ENCODE measurements at places on chromosomes 16 and 17.

DNA sequence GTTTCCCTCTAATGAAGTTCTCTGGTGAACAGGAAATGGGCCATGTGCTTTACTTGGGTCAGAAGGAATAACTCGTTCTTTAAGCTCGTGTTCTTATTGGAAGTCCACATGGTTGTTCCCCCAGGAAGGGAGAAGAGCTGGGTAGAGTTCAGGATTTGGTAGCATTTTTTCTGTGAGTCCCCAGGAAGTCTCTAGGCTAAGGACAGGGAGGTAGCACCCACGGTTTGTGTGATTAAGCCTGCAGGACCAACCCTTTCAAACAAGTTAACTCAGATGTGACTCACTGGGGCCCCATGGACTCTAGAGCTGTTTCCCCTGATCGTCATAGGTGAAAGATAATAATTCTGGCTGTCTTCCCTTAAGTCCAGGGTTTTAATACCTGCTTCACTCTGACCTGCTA lies 16.4 kb downstream of the SAP30BP start:
- DNase-seq = no peak

GRCh38 chr17:12830777-12831247 lies 41.5 kb downstream of the ARHGAP44 start:
- no peak for DNase-seq

GRCh38 chr16:71425746-71426068 lies 16.1 kb downstream of the TLE7 start:
- DNase-seq = no peak

DNA sequence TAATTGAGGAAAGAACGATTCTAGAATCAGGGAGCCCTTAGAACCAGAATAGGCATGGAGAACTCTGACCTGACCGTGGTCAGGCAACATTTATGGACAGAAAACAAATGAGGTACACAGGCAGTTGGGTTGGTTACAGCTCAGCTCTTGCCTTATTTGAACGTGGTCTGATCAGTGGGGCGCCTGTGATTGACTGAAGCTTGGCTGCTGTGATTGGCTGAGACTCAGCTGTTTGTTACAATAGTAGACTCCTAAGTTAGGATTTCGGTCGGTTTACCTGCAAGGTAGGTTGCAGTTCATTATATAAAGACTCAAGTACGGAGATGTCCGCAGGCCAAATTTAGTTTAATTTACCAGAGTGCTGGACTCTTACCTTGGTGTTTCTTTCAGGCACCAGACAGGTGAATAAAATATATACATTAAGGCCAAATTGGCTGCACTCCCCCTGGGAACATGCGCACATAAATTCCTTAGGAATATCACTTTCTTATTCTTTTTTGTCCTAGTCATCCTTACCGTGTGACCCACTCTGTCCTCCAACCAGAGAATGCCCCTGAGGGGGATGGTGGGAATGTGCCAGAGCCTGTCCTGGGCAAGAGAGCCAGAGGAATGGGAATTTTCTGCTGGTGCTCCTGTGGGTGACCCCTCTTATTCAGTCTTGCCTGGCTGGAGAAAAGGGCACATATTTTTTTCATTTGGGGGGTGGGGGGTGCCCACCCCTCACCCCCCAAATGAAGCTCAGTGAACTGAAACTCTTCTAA lies 7.5 kb upstream of the CSNK2A2 start:
- DNase-seq = no peak

GRCh38 chr17:81934098-81934757 lies 2.9 kb downstream of the PYCR1 start:
- DNase-seq = no peak

DNA sequence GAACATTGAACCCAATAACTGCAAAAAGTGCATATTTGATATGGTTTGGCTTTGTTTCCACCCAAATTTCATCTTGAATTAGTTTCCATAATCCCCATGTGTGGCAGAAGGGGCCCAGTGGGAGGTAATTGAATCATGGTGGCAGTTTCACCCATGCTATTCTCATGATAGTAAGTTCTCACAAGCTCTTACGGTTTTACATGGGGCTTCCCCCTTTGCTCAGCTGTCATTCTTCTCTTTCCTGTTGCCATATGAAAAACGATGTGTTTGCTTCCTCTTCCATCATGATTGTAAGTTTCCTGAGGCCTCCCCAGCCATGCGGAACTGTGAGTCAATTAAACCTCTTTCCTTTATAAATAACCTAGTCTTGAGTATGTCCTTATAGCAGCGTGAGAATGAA lies 127.6 kb downstream of the CHD9NB start:
- no peak for DNase-seq

DNA sequence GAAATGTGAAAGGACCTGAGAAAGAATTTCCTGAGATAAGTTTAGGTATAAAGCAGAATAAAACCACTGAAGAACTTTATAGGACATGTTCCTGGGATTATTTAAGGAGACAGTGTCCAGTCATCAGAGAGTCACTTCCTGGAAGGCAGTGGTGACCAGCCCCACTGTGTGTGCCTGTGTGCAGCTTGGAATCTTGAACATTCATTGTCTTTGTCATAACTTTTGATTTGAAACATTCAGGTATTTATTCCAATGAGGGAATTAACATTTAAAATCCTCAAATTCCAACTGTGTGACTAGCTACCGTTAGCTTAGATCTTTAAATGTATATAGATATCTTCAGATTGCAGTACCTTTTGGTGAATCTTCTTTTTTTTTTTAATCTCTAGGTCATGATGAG lies 61.7 kb upstream of the MRC2 start:
- no peak for DNase-seq

- DNase-seq = no peak
These were observed 24.5 kb upstream of the HYDIN start for GRCh38 chr16:71254832-71255525.

- peak; percentile 65 for DNase-seq
These were observed 49.7 kb downstream of the TUBD1 start for GRCh38 chr17:59842901-59843652.

GRCh38 chr16:88316151-88316550 lies 66.6 kb upstream of the ZNF469 start:
- no peak for DNase-seq

DNA sequence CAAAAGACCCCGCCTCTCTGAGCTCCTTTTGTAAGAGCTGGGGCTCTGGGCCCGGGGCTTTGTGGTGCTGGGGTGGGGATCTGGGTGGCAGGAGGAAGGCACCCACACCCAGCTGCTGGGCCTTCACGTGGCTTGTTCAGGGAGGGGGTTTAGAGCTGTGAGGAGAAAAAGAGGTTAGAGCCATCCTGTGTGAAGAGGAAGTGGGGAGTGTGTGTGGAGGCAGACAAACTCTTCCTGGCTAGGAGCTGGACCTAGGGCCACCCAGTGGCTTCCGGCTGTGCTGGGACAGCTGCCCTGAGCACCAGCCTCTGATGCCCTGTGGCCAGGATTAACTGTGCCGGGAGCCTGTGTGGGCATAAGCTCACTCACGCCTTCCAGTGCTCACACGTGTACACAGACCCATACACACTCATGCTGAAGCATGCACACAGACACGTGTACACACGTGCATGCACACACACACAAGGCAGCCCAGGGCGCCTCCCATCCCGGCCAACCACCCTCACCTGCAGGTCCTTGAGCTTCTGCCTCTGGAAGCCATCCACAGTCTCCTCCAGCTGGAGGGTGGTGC lies 7.4 kb downstream of the CIBAR2 start:
- DNase-seq = no peak

DNA sequence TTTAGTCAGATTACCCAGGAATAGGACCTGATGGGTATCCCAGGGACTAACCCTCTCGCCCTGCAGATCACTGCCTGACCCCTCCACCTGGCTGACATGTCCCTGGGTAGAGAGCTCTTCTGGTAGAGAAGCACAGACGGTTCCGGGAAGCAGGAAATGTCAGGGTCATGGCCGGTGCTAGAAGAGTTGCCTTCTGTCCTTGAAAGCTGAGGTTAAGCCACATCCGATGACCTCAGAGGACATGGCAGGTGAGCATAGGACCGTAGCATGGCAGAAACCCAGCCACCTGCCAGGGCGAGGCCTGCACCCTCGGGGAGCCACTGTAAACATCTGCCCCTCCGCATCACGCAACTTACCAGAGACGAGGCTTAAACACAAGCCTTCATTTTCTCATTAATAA lies 483.7 kb downstream of the SOX9 start:
- no peak for DNase-seq

GRCh38 chr17:80703142-80703478 lies 158.5 kb downstream of the RPTOR start:
- no peak for DNase-seq

DNA sequence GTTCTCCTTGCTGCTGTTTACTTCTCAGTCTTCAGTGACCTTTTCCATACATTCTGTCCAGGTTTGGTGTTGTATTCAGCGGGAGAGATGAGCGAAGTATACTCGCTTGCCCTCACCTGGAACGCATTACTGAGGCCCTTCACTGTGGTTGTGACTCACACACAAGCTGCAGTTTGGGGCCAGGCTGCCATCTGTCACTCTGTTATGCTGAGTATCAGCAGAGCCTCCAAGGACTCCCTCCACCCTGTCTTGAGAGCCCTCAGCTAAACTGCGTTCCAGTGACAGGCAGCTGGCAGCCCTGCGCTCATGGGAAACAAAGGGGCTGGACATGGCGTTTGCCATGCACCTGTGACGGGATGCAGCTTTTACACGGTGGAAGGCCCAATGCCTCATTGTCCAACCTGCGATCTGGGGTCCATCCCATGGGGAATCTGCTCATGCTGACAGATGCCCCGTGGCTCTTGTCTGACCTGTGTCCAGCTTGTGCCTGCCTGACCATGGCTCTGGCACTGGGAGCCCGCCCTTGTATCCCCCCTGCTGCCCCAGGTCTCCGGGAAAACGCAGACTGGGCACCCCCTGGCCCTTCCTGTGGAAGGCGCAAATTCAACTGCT lies 6.5 kb upstream of the ZNF778 start:
- no peak for DNase-seq

GRCh38 chr17:1714980-1715802 lies 5.0 kb upstream of the TLCD2 start:
- peak; percentile 97 for DNase-seq

- no peak for DNase-seq
These were observed 14.8 kb downstream of the TMEM94 start for GRCh38 chr17:75471207-75471606.

DNA sequence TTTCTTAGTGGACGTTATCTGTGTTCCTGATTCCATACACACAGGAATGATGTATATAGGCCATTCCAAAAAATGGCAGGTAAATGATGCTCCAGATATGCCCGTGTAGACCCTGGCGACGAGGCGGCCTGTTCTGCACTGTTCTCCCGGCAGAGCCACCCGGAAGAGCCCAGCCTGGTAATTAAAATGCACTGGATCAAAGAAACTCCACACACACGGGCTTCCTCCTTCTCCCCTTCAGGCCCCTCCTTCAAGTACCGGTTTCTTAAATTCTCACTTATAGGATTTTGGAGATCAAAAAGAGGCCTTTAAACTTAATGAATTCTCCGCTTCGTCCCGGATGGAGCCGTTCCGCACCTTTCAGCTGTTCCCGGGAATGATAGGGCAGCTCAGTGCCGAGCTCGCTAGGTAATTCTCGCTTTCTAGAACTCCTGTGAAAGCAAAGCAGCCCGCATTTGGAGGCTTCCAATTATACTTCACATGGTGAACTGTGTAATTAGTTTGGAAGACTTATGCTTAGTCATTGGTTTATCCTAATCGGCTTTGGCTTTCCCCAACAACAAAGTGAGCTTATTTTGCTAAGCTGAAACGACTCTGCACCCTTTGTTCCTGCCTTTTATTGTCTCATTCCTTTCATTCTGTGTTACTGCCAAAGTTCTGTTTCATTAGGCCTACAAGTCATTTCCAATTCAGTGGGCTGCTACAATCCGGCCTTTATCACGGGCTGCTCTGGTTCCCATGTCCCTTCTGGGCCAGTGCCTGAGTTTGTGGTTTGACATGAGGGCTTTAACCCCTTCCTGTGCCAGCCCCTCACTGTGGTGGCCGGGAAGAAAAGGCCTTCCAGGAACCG lies 150.0 kb downstream of the MSI2 start:
- DNase-seq = no peak

DNA sequence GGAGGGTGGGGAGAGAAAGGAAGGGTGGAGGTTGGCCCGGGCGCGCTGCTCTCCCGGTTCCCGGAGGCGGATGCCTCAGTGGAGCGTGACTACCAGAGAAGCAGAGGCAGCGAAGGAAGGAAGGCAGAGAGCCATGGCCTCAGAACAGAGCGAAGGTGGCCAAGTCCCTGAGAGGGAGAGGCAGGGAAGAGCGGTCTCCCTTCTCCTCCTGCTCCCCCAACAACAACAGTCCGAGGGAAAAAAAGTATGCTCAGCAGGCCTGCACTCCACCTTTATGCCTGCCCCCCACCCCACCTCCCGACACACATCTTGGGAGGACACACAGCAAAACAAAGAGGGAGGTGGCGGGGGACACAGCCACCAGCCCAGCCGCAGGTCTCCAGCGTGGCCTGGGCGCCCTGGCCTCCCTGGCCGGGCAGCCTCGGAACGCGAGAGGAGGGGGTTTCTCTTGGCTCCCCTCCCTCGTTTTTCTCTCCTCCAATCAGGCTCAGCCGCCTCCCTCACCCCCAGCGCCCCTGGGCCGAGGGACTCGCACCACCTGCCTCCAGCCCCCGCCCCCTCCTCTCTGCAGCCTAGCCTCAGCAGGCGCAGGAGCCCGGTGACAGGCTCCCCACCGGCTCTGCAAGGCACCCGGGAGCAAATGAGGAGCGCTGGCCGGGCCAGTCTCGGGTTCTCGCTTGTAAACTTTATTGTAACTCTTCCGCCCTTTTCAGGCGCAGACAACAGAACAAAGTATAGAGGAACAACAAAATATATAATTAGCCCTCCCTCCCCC lies 1.1 kb upstream of the HOXB7 start:
- DNase-seq = no peak

- DNase-seq = peak; percentile 89
These were observed 2.2 kb upstream of the RPL38 start for GRCh38 chr17:74201250-74201649.

DNA sequence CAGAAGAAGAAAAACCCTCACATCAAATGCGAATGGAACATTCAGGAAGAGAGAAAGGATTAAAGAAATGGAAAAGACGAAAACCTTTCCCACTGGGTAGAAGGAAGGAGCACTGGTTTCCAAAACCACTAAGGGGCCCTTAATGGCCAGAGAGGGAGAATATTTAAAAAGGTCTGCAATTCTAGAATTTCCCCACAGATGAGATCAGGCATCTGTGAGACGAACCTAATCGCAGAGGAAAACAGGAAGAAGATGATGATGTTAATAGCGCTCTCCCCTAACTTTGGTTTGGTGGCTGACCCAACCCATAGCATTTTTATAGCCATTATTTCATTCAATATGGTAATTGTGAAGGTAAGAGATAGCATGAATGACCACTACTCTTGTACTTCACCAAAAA lies 32.8 kb downstream of the XYLT1 start:
- DNase-seq = no peak

DNA sequence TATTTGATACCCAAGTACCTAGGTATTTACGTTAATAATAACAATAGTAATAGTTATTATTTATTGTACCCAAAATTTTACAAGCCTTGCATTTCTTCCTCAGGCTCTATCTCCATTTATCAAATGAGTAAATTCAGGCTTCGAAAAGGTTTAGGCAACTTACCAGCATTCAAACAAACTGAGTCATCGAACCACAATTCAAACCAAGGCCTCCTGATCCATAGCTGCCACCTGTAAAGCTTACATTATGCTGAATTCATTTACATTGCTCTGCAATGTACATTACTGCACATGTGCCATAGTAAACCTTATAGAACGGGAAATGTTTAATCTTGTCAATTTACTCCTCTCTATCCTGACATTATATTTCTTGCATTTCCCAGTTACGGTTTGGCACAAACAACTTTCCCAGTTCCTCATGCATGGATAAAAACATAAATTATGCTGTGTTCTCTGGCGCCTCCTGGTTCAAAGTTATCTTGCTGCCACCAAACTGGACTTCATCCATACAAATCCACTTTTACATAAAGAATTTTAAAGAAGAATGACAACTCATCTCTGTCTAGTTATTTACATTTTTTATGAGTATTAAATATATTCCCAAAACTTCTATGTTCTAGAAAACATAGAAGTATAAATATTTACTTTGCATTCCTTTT lies 360.6 kb upstream of the SOX9 start:
- no peak for DNase-seq
